ENCODE measurements at places on chromosomes 5 and 9.

GRCh38 chr5:98721231-98721928, 52.1 kb upstream of the RGMB start:
- DNase-seq = no peak

DNA sequence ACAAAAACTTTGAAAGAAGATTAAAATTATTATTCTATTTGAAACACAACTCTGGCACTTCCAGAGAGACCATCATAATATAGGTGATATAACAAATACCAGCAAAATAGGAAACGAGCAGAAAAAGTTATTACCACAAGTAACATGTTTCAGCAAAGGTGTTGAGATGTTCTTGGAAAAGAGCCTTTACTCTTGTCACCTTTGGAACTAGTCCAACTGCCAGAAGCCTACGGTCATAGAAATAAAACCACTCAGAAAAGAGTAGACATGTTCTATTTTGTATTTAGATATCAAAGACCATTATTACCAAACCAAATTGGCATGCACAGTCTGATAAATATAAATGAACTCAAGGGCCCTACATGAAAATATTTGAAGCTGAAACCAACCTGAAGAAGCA, 145.0 kb upstream of the DMAC1 start:
- DNase-seq = no peak

- DNase-seq = peak; percentile 35
Observed at GRCh38 chr9:95876595-95876994, 1.1 kb downstream of the ERCC6L2 start.

DNA sequence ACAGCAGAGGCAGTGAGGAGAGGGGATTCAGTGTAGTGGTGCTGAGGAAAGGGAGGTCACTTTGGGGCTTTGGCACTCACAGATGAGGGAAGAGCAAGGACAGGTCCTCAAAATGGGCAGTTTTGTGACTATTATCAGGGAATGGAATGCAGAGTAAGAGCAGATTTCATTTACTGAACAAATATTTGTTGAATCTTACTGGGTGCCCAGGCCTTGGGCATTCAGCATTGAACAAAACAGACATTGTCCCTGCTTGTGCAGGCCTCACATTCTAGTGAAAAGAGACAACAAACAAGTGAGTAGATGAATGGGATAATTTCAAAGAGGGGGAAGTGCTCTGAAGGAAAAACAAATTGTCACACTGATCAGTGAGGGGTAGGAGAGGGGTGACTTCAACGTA, 404.1 kb downstream of the DMRT2 start:
- no peak for DNase-seq

DNA sequence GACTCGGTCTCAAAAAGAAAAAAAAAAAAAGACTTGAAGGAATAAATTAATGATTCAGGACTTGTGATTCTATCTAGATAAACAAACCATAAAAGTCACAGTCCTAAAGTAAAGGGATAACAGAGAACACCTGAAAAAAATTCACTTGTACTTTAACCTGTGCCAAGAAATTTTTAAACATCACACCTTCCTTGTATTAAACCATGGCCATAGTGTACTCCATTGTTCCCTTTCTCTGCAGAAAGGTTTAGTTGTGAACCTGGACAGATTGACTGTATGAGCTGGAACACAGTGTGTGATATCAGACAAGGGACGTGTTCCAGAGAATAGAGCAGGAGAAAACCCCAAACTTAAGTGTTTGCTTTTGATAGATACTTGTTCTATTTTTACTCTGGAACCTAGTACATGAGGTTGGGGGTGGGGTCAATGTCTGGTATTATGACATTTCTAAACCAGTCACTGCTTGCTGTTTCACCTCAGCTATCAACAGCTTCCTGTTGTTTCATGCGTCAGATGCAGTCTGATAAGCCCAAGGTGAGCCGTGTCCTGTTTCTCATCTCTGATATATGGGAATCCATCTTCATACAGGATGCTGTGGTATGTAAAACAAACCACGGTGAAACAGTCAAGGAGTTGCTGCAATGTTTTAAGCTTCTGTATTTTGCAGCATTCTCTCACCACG, 62.5 kb upstream of the ITGA1 start:
- DNase-seq = peak; percentile 84

- DNase-seq = no peak
Observed at GRCh38 chr5:125277494-125278154, 531.2 kb upstream of the ZNF608 start.

DNA sequence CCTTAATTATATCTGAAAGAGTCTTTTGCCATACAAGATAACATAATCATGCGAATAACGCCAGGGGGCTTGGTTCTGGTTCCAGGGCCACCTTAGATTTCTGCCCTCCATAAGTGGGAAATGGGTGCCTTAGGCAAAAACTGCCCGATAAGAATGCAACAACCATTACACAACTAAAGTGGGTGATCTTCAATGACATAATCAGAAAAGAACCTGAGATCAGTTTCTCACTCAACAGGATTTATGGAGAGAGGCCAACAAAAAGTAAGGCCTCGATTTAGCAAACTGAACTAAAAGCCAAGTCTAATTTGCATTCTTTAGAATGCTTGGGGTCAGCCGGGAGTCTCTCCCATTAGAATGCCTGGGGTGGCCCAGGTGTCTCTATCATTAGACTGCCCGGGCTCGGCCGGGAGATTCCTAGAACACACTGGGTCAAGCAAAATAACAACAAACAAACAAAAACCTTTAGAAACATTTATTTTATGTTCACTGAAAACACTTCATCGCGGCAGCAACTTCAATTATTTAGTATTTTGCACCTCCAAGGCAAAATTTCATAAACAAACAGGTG, 194.8 kb downstream of the AUH start:
- no peak for DNase-seq

DNA sequence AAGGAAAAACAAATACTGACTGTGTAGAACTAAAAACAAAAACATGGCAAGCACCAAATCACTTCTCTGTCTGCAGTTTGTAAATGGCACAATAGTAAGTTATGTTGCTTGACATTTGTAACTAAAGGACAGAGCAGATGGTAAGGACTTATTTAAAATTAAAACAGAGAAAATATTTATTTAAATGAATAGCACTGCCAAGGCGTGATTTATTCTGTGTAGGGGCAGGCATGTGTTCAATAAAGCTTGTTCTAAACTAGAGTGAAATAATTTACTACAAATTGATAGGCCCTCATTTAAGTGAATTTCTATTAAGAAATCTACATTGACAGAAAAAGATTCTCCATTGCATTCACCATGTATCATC, 231.5 kb downstream of the CYLC2 start:
- no peak for DNase-seq

DNA sequence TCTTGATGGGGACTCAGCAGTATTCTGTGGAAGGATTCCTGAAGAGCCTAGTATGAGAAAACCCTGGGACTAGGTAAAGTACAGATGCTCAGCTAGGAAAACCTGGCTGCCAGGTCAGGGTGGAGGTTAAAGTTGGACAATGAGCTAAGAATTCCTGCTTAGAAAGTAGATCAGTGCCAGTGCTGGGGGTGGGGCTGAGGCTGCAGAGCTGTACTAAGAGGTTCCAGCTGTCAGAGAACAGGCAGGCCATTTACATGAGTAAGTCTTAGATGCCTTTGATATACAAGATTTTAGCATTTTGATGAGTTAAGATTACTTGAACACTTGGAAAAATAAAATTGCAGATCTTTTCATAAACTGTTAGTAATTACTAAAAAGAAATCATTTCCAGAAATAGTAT, 332.3 kb upstream of the NUDT12 start:
- no peak for DNase-seq

DNA sequence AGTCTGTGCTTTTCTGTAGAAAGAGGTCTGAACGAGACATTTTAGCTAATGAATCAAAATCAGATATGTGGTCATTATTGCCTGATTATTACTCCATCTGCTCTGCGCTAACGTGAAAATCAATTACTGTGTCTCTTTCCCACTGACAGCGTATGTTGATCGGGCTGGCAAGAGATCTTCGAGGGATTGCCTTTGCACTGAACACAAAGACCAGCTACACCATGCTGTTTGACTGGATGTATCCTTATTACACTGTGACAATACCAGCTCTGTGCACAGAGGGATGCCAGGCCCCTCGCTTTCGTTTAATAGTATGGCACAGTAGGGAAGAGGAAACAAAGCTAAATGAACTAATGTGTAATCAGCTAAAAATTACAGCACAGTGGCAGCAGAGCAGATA, 103.7 kb upstream of the TLX3 start:
- no peak for DNase-seq

- no peak for DNase-seq
Observed at GRCh38 chr9:28782630-28783029, 1209.3 kb upstream of the C9orf72 start.

DNA sequence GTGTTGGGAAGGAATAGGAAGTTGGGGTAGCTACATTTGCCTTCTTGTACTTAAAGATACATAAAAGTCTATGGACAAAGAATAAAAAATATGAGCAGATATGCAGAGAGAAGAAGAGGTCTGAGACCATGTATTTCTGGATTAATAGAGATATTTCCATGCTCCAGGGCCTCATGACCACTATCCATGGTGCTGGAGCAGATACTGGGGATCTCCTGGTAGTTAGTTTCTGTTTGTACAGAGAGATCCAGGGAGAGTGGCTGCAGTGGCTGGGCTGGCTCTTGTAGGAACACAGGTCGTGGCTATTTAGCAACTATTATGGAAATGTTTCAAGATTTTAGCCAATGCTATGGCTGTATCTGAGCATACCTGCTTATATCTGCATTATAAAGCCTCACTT, 184.2 kb upstream of the TMEM161B start:
- DNase-seq = no peak

DNA sequence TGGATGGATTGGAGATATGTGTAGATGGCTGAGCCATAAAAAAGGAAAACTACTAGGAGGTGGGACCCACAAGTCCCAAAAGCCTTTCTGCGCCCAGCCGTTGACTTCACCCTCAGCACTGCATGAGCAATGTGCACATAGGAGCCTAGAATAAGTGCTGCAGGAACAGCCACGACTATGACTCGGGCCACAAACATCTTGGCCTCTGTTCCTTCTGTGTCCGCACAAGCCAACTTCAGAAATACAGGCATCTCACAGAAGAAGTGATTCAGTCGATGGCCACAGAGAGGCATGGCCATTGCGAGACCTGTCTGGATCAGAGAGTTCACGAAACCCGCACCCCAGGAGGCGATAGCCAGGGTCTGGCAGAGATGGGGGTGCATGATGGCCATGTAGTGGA, 587 bp downstream of the OR2Y1 start:
- DNase-seq = no peak

- no peak for DNase-seq
Observed at GRCh38 chr5:165397516-165397915, 1892.1 kb downstream of the MAT2B start.

DNA sequence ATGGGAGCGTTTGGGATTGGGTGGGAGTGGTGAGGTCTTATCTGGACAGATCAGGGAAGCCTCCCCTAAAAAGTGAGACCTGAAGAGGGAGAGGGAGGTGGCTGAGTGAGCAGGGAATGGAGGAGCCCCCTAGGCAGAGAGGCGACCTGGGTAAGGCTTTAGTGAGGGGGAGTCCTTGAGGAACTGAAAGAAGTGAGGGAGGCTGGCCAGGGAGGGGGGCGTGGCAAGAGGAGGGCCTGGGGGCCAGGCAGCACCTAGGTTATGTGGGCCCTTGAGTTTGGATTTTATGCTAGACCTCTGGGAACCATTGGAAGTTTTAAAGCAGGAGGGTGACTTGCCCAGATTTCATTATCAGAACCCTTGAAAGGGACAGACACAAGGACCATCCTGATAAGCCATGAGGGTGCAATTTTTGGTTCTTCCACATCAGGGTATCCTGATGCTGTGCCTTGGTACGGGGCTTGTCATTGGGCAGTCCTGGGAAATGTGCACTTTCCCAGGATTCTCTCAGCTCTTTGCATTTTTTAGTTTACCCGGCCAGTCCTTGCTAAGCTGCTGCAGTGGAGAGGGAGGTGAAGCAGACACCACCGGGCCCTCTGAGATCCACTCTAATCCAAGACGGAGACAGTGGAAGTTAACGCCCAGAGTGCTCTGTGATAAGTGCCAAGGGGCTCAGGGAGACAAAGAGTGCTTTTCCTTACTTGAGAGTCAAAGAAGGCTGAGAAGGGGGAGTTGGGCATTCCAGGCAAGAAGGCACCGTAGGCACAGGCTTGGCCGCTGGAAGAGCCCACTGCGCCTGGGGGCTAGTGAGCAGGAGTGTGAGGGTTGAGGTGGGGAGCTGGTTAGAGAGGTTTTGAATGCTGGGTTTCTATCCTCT, 16.1 kb downstream of the GSN start:
- DNase-seq = no peak

GRCh38 chr5:119445544-119445943, 6.8 kb upstream of the HSD17B4 start:
- DNase-seq = no peak

DNA sequence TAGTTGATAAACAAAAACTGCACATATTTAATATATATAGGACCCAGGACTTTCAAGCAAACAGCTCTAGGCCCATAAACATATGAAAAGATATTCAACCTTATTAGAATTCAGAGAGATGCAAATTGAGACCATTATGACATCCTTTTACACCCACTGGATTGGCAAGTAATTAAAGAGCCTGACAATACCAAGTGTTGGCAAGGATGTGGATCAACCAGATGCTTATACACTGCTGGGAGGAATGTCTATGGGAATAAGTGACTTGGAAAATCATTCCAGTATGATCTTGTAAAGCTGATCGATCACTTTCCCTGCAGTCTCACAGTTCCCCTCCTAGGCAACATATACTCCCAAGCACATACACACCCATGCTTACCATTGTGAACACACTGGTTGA, 15.5 kb upstream of the TCOF1 start:
- DNase-seq = no peak

- no peak for DNase-seq
Observed at GRCh38 chr9:16879416-16879815, 8.9 kb upstream of the BNC2 start.

DNA sequence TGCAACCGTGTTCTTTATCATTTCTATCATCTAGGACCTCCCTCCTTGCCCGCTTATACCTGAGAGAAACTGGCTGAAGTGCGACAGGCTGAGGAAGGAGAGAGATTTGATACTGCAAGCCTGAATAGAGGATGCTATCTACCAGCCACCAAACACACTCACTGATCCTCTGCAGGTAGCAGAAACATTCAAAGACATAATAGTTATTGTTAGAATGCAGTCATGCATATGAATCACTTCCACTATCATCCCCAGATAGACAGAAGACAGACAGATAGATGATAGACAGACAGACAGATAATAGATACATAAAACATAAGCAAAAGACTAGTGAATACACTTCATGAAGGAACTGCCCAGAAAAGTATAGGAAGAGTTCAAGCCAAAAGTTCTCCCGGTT, 32.9 kb downstream of the FAM81B start:
- DNase-seq = no peak

GRCh38 chr9:1087120-1087881, 37.1 kb downstream of the DMRT2 start:
- DNase-seq = no peak

DNA sequence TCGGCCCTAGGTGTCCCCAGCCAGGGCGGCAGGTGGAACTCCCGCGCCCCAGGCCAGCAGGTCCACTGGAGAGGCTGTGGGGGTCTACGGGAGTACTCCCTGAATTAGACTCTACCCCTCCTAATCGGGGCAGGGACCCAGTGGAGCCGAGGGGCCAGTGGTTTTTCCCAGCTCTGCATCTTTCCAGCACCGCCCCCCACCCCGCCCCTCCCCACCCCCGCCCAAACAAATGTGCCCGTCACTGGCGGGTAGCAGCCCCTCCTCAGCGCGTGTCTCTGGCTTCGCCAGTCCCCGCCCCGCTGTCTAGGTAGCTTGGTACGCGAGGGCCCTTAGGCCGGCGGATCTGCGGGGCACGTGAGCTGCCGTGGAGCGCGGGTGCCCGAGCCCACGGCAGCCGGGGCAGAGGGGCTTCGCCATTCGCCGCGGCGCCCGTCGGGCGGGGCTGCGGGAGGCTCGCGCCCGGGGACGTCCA, 7.0 kb downstream of the UNC5A start:
- no peak for DNase-seq

GRCh38 chr5:156174225-156174624, 152.7 kb upstream of the SGCD start:
- no peak for DNase-seq

Data from CD4-positive, alpha-beta T cell treated with Interleukin-10 for 1 hour (primary cell).